ENCODE measurements at places on chromosomes 2 and 18.

DNA sequence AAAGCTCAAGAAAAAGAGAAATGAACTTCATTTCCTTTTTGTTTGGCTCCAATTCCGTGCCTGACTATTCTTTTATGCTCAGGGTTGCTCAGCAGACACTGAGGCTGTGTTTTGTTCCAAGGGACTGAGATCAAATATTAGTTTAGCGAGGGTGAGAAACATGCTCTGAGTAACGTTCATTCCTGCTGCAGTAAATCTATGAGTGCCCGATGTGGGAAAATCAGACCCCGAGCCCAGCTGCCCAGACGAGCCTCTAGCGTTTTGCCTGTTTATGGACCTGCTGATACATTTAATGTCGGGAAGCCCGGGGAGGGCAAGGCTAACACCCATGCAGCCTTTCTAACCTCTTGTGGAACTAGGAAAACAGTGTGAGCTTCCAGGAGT is 119.2 kb downstream of the VAPA start:
- H3K27ac ChIP-seq: no peak overlapping the region
- DNase-seq: no peak
- peaks cover 47% of the 10 kb centered on the region for H3K27me3 ChIP-seq
- no peak overlapping the region for H3K4me3 ChIP-seq

GRCh38 chr18:56945171-56946083 is 201.5 kb upstream of the BOD1L2 start:
- no peak for DNase-seq
- H3K4me3 ChIP-seq: no peak overlapping the region
- H3K27ac ChIP-seq: no peak overlapping the region
- peaks cover 9% of the 10 kb centered on the region for H3K4me1 ChIP-seq
- no peaks in the 10 kb centered on the region for H3K27me3 ChIP-seq

DNA sequence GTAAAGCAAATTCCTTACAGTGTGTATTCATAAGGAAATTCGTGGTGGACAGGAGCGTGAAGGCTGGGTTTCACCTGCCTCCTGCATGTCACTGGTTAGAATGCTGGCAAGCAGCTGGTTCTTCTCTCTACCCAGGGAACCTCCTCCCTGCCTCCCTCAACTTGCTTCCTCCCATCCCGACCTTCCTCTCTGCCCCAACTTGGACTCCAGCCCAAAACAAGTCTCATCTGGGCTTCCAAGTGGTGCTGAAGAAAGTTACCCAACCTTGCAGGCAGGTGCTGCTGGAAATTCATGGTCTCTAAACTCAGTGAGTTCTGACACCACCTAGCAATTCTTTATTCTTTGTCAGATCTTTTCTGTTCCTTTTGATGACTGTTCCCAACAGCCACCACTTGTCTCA is 184.5 kb downstream of the BCL2 start:
- H3K27ac ChIP-seq: peak overlapping the region; percentile 41
- H3K36me3 ChIP-seq: no peaks in the 10 kb centered on the region
- H3K4me1 ChIP-seq: peaks cover 39% of the 10 kb centered on the region
- no peaks in the 10 kb centered on the region for H3K27me3 ChIP-seq
- DNase-seq: no peak
- H3K4me3 ChIP-seq: no peak overlapping the region

DNA sequence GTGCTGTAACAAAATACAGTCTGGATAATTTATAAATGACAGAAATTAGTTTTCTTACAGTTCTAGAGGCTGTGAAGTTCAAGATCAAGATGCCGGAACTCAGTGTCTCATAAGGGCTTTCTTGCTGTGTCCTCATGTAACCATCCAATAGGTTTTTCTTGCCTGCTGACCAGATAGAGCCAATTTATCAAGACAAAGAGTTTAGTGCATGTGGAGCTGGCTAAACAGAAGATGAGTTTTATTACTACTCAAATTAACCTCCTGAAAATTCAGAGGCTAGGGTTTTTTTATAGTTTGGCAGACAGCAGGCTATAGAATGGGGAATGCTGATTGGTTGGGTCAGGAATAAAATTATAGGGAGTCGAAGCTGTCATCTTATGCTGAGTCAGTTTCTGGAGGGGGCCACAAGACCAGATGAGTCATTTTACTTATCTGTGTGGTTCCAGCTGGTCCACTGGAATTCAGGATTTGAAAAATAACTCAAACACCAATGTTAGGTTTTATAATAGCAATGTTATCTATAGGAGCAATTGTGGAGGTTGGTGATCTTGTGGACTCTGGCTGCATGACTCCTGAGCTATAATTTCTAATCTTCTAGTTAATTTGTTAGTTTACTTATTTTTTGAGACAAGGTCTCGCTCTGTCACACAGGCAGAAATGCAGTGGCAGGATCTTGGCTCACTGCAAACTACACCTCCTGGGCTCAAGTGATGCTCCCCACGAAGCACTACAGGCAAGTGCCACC is 3.2 kb upstream of the PDK1 start:
- peaks cover 13% of the 10 kb centered on the region for H3K4me1 ChIP-seq
- peaks cover 2% of the 10 kb centered on the region for H3K36me3 ChIP-seq
- no peak for DNase-seq
- no peaks in the 10 kb centered on the region for H3K27me3 ChIP-seq
- H3K27ac ChIP-seq: no peak overlapping the region
- H3K4me3 ChIP-seq: no peak overlapping the region

DNA sequence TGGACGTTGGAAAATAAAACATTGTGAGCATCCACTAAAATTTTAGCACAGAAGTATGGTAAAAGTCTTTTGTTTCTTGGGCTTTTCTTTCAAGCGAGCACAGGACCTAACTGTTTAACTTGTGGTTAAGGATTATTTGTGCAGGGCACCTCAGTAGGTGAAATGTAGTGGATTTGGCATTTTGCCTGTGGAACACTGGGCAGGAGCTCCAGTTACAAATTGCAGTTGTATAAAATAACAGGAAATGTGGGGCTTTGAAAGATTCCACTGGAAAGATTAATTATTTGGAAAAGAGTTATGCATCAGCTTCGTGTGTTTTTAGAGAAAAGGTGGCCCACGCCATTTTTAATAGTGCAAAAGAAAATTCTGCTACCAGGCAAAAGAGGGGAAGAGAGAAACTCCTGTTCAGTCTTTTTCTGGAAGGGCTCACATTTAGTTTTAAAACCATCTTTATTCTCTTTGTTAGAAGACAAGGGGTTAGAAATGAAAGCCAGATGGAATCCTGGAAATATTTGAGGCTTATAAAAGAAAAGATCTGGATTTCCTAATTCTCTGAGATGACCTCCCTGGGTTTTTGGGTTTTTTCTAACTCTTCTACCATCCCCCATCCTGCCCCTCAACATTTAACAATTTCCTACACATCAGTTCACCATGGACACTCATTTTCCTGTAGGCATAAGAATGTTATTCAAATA is 144.3 kb upstream of the SERTAD2 start:
- no peaks in the 10 kb centered on the region for H3K36me3 ChIP-seq
- H3K27me3 ChIP-seq: no peaks in the 10 kb centered on the region
- DNase-seq: no peak
- no peak overlapping the region for H3K4me3 ChIP-seq

DNA sequence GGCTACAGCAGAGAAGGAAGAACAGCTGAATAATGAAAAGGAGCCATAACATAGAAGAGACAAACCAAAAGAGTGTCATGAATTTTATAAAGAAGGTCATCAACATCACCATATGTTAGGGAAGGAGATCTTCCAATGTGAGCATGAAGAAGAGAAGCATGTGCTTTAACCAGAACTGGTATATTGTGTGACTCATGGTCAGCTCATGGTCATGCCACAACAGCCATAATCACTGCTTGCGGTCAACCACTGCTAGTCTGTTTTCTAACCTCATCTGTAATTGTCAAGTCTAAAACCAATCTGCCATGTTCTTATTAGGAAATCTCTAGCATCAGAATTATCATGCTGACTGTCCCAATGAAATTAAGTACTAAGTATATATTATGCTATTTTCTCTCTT is 204.1 kb upstream of the VRK2 start:
- H3K27me3 ChIP-seq: no peaks in the 10 kb centered on the region
- no peaks in the 10 kb centered on the region for H3K36me3 ChIP-seq

GRCh38 chr2:207061181-207061580 is 104.6 kb downstream of the KLF7 start:
- DNase-seq: no peak
- H3K27ac ChIP-seq: no peak overlapping the region
- no peaks in the 10 kb centered on the region for H3K4me1 ChIP-seq
- no peaks in the 10 kb centered on the region for H3K36me3 ChIP-seq

DNA sequence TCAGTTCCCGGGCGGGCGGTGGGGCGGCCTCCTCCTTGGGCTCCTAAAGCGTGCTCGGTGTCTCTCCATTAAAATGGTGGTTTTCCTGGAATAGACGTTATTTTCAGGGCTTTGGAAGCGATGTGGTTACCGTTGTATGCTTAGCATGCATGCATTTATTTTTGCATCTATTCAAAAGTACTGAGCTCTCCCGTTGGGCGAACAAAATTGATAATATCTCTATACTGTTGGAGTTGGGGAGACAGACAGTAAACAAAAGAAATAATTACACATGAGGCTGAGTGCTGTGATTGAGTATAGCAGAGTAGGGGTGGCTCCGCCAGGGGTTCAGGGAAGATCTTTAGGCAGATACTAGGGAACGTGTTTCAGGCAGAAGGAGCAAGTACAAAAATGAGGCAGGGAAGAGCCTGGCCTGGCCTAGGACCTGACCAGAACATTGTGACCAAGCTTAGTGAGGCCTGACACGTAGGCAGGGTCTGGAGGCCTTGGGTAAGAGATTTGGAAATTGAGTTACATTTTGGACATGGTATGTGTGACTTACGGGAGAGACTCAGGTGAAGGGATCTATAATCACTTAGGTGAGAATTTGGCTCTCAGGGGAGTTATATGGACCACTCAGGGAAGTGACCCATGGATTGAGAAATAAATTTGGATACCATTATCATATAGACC is 674 bp downstream of the NCAPH start:
- no peaks in the 10 kb centered on the region for H3K36me3 ChIP-seq
- no peak for DNase-seq
- H3K27me3 ChIP-seq: no peaks in the 10 kb centered on the region
- peak overlapping the region; percentile 94 for H3K27ac ChIP-seq
- H3K4me3 ChIP-seq: peak overlapping the region; percentile 84

GRCh38 chr2:44596537-44597320 is 235.0 kb downstream of the CAMKMT start:
- no peaks in the 10 kb centered on the region for H3K36me3 ChIP-seq
- H3K4me1 ChIP-seq: no peaks in the 10 kb centered on the region
- DNase-seq: no peak
- no peak overlapping the region for H3K27ac ChIP-seq
- H3K27me3 ChIP-seq: no peaks in the 10 kb centered on the region
- no peak overlapping the region for H3K4me3 ChIP-seq

- no peak overlapping the region for H3K27ac ChIP-seq
- no peak for DNase-seq
- H3K4me1 ChIP-seq: no peaks in the 10 kb centered on the region
- H3K36me3 ChIP-seq: no peaks in the 10 kb centered on the region
- no peak overlapping the region for H3K4me3 ChIP-seq
- peaks cover 28% of the 10 kb centered on the region for H3K27me3 ChIP-seq
Observed at GRCh38 chr2:65626831-65627230, 194.4 kb upstream of the SPRED2 start.

DNA sequence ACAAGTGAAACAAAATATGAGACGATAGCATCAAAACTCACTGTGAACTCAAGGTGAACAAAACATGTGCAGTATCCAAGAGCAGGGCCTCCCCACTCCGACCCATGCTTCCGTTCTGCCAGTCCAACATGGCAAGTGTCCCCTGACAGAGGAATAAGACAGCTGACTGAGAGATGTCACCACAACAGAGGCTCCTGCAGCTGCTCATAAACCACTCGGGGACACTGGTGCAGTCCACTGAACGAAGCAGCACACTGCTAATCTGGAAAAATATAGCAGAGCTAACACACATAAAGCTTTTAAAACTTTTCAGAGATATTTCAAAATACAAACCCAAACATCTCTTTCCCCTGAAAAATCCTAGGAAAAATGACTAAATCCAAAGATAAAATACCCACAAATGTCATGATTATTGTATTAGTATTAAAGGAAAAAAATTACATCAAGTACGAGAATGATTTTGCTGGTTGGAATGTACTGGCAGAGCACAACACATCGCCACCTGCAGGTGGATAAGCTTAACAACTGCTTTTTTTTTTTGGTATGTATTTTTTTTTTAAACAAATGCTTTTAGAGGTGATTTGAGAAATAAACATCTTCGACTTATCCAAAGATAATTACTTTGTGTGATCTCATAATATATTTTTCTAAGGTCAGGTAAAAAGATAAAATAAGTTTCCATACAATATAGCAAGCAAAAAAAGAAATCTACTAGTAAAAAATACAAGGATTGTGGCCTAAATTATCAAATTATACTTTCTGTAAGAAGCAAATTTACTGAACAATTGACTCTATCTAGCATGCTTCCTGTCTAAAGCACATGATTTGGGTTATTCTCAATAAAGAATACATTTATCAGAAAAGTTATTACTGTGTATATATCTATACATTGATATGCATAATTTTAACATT is 18.6 kb downstream of the THADA start:
- peaks cover 60% of the 10 kb centered on the region for H3K36me3 ChIP-seq
- no peaks in the 10 kb centered on the region for H3K27me3 ChIP-seq
- H3K27ac ChIP-seq: no peak overlapping the region
- DNase-seq: peak; percentile 5
- H3K4me3 ChIP-seq: no peak overlapping the region

DNA sequence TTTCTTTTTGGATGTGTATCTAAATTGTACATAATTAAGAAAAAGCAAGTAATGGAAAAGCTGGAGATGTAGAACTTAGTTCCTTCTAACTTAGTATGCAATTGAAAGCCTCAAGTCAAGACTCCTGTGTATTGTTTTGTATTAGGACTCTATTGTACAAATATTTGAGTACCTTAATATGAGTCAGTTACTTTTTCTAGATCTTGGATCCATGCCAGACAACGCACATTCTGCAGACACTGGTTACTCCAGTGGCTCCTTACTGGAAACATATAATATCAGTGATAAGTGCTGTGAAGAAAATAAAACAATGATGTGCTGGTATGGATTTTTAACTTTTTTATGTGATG is 1.5 kb downstream of the SLC39A10 start:
- H3K36me3 ChIP-seq: peaks cover 41% of the 10 kb centered on the region
- peak overlapping the region; percentile 97 for H3K4me3 ChIP-seq
- peak overlapping the region; percentile 100 for H3K27ac ChIP-seq
- DNase-seq: no peak

DNA sequence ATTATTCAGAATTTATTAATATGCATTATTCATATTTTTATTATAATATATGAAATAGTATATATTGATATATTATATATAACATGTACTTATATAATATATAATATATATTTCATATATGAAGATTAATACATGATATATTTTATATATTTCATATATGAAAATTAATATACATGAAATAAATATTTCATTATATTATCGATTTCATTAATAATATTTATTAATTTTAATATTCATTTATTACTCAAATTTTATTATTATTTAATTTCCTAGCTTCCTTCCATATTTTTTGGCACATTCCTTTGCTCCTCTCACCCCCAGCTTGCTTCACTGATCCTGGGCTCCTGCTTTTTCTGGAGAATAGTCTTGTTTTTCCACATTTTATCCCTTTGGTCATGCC is 29.7 kb downstream of the CD8B2 start:
- no peak overlapping the region for H3K27ac ChIP-seq
- peaks cover 1% of the 10 kb centered on the region for H3K4me1 ChIP-seq
- H3K36me3 ChIP-seq: no peaks in the 10 kb centered on the region
- H3K4me3 ChIP-seq: no peak overlapping the region
- H3K27me3 ChIP-seq: peaks cover 6% of the 10 kb centered on the region

GRCh38 chr2:98881153-98881650 is 54.8 kb downstream of the CRACDL start:
- peaks cover 50% of the 10 kb centered on the region for H3K27me3 ChIP-seq
- no peaks in the 10 kb centered on the region for H3K4me1 ChIP-seq
- no peak for DNase-seq
- no peaks in the 10 kb centered on the region for H3K36me3 ChIP-seq
- H3K27ac ChIP-seq: no peak overlapping the region

Data from effector memory CD8-positive, alpha-beta T cell (primary cell).